Activated T-helper 1 cell treated with anti-CD3 and anti-CD28 coated beads, Interleukin-2, amount 50 U/mL, for 16 hours (primary cell): ENCODE measurements at places on chromosomes 1 and 21.

- DNase-seq, result no peak
These were observed 10.9 kb downstream of the MYBPHL start for GRCh38 chr1:109295712-109296415.

DNA sequence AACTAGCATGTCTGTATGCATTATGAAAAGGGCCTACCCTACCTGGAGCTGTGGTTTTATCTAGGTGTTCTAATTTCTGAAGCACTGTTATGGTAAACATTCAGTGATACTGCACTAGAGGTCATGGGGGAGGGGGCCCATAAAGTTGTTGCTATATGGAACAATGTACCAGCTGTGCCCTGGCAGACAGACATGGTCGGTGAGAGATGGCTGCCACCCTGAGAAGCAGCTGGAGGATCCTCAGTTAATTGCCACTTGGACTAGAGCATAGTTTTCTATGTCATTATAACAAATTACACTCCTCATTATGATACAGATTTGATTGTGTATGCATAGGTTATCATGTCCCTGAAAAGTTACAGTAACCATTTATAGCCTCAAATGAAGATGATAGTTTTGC is 45.4 kb downstream of the ILDR2 start:
- no peak for DNase-seq

DNA sequence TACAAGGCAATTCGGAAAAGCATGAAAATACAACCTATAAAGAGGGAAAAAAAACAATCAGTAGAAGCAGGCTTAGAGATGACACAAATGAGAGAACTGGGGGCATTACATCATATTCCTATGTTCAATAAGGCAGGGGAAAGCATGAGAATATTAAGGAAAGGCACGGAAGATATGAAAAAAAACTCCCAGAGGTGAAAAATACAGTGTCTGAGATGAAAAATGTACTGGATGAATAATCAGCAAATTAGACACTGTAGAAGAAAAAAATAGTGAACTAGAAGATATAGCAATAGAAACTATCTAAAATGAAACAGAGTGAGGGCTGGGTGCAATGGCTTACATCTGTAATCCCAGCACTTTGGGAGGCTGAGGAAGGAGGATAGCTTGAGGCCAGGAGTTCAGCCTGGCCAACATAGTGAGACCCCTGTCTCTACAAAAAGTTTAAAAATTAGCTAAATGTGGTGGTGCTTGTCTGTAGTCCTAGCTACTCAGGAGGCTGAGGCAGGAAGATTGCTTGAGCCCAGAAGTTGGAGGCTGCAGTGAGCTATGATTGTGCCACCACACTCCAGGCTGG is 101.8 kb downstream of the ST3GAL3 start:
- no peak for DNase-seq

- no peak for DNase-seq
These were observed 66.1 kb upstream of the AKT3 start for GRCh38 chr1:243916160-243916559.

DNA sequence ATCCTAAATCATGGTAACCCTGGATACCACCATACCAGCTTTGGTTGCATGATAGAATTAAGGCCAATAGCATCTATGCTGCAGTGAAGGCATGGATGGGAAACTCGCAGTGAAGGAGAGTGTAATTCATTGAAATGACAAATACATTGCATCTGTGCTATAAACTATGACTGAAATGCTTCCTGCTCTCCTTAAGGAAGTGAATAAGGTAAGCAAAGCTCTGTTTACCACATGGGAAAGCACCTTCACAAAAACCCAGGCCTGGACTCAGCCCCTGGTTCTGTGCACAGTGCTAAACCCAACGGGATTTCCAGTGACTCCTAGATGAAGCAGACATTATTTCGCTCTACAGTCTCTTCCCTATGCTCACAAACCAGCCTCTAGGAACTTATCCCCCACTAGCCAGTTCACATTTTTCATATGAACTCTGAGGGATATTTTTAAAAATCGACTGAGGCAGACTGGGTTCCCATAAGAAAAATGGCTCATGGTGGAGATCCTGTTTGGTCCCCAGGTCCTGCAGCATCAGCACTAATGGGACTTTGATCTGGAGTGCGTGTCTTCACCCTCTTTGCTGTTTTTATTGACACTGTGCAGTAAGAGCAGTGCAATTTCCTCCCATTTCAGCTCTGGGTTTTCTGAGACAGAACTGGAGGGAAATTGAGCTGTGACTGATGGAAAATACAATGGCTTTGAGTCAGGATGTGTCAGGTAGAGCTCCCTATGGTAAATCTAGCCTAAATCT is 362.7 kb downstream of the SIPA1L2 start:
- DNase-seq, result no peak

GRCh38 chr1:169925505-169926482 is 32.1 kb upstream of the SCYL3 start:
- no peak for DNase-seq

- DNase-seq, result no peak
These were observed 12.1 kb downstream of the DYRK1A start for GRCh38 chr21:37378700-37379139.

GRCh38 chr1:110338309-110338885 is 780 bp upstream of the RBM15 start:
- DNase-seq, result peak; percentile 86

DNA sequence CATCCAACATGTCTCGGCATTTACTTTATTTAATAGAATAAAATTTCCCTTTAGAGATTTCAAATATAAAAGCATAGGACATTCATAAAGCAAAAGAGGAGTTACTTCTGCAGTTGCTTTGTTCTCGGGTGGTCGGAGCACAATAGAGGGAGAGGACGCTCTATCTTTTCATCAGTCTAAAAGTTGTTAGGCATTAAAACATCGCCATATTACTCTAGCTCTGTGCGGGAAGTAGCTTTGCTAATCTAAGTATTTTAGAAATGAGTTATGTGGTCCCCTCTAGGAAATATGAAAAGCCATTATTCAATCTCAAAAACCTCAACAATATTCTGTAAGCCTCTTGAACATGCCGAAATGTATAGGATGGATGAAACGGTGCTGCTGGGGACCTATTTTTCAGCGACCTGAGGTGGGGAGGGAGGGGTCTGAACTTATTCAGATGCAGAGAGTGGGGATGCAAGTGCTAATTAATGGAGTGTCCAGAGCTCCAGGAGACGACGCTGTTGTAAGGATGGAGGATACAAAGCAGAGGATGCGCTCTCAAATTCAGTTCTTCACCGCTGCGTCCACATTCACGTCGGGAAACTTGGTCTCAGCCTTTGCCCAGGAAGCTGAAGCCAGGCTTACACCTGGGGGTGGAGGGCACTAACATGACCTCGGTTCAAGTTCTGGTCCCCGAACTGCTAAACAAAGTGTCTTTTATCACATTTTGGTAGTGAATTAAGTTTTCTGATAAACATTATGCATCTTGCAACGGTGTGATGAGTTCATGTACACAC is 6.3 kb downstream of the CDKN2C start:
- no peak for DNase-seq

DNA sequence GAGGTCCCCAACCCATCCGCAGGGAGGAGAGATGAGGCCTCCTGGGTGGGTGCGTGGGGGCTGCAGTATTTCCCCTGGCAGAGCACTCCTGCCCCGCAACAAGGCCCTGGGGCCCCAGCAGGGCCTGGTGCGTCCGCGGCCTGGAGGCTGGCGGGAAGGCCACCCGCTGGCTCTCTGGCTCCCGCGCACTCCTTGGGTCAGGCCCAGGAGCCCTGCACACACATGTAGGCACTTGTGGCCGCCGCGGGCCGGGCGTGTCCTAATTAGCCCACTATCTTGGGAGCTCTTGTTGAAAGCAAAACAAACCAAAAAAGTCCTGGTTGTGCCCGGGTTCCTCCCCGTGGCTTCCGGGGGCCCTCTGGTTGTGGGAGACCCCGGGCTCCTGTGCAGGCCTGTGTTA is 49.7 kb upstream of the CCDC27 start:
- DNase-seq, result no peak

- DNase-seq, result no peak
These were observed 36.8 kb upstream of the TENT5C start for GRCh38 chr1:117568999-117569398.

DNA sequence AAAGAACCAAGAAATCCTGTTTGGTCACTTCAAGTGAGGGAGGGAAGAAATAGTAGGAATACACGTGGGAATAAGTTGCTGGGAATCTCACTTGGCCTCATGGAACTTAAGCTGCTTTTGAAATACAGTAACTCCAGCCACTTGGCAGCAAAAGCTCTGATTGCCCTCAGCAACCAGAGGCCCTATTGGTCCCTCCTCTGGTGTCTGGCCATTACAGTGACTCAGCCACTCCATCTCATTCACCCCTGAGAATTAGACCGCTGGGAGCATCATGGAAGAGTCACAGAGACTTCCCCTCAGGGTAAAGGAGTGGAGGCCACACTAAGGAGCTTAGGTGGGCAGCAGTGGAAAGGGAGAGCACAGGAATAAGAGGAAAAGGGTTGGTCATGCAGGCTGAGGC is 99.6 kb downstream of the ELAVL4 start:
- DNase-seq, result no peak

DNA sequence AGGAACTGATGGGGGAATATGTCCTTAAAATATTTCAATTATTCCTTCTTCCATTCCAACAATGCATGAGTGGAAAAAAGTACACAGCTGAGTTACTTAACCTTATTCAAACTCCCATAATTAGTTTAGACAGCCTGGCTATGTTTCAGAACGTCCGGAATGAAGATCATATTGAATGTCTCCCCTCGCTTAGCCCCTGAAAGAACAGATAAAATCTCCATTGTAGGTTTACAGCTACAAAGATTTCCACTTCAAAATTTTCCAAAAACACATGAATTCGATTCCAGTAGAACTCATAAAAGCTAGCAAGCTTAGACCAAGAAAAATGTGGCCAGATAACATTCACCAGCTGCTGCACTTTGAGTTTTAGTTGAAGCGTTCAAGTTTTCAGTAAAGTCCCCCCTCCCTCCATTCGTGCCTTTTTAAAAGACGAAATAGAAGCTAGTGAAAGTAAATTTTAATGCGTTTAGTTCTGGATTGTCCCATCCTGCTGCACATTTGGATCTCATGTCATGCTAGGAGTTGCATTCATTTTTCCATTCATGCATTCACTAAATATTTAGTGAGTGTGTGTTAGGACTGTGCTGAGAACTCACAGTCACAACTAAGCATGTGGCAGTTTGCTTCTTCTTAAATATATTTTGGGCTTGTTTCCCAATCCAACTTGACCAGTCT is 29.4 kb upstream of the SSX2IP start:
- no peak for DNase-seq

DNA sequence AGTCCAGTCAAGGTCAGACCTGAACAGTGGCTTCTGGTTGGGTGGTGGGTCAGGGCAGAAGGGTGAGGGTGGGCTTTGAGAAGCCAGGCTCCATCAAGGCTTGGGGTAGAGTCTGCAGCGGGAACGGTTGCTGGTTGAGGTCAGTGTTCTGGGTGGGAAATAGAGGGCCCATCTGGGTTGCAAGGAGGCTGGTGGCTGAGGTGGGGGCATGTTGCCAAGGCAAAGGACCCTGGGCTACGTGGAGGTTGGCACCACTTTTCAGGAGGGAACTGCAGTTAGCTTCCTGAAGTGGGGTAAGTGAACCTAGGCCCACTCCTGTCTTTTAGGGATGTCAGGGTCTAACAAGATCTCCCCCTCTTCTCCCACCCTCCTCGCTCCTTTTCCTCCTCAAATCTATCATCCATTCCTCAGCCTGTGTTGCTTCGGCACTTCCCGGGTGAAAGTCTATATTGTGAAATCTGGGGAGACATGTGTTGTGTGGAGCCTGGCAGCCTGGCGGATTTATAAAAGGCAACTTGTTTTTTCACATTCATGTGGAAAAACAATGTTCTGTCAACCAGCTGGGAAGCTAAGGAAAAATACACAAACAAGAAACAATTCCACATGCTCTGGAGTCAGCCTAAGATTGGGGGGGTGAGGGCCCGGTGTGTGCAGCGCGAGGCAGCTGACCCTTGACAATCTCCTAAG is 1.5 kb downstream of the IL22RA1 start:
- DNase-seq, result no peak

DNA sequence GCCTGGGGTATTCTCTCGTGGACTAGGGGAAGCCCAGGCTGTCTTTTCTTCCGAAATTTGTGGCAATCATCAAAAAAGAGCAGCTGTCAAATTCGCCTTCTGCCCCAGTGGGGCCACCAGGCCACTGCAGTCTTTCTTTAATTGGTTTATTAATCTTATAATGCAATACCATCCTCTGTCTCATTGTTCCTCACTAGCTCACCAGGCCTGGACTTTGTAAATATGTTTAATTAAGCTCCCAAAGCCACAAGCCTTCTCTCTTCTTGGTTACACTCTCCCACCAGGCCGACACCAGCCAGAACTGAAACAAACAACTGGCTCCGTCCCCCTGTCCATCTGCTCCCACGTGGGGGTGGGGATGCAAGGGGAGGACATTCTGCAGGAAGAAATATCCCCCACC is 22.0 kb upstream of the CAMK1G start:
- no peak for DNase-seq

DNA sequence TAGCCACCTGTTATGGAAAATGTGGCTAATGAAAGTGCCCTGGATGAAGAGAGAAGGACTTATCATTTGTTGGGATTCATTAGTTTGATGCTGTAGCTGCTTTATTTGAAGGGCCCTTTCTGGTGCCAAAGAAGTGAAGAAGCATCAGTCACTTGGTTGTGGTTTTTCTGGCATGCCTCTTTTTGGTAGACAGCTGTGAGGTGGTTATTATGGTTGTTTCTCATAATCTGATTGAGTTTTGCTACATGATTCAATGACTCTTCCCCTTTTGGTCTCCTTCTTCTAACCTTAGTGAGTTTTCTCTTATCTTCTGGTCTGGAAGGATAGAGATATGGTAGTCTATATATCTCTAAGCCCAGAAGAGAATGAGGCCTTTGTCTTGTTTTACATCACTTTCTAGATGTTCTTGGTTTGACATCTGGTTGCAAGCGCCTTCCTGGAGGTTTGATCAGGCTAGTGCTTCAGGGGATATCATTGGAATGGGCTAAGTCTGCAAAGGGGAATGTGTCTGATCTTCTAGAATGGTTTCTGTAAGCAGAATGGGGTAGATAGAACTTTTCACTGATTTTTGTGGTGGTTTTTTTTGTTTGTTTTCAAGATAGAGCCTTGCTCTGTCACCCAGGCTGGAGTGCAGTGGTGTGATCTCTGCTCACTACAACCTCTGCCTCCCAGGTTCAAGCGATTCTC is 26.0 kb downstream of the ARID1A start:
- DNase-seq, result no peak

- no peak for DNase-seq
These were observed 172.5 kb downstream of the CTH start for GRCh38 chr1:70583522-70583921.

DNA sequence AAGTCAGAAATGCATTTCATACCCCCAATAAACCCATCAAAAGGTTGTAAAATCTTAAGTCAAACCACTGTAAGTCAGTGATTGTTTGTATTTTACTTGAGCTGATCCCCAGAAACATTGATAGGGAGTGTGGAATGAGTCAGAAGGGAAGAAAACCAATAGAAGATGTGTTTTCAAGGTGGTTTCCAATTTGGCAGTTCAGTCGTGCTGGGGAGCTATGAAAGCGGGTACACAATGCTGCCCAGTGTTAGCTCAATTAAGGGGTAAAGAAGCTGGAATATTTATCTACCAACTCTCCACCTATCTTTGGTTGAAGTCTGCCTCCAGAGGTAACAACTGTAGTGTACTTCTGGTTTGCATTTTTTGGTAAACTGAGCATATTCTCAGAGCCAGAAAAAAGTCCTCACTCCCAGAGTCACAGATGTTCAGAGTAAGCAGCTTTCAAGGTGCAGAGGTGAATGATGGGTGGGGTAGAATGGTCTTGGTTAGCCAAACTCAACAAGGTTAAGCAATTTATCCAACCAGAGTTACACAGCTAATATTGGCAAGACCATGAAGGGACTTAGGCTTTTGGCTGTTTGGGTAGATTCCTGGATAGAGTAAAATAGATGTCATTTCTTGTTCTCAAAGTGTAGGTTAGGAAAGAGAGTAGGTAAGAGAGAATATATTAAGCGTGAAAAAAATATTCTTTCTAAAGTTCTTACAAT is 202.9 kb upstream of the ADGRL2 start:
- no peak for DNase-seq

GRCh38 chr1:160179336-160179735 is 11.0 kb upstream of the CASQ1 start:
- DNase-seq, result no peak
